ENCODE measurements at places on chromosomes 7 and 10.

- DNase-seq, result peak; percentile 52
Measured at GRCh38 chr7:95476904-95477594, 8.7 kb upstream of the ASB4 start.

DNA sequence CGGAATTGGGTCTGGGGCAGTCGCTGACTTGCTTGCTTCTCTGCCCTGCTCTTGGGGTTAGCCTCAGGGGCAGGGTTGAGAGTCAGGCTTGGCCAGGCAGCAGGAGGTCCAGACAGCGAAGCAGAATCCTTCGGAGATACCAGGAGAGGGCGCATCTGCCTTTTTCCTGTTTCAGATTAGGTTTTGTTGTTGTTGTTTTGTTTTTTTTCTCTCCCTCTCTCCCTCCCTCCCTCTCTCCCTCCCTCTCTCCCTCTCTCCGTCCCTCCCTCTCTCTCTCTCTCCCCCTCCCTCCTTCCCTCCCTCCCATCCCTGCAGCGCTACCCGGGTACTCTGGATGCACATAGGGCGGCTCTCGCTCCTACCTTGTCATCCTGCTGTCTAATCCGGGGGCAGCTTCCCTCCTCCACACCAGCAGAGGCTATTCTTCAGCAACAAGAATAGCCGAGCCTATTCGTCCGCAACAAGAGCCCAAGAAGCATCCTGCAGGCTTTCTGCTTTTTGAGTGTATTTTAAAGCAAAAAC, 758 bp upstream of the OPTN start:
- peak; percentile 60 for DNase-seq

DNA sequence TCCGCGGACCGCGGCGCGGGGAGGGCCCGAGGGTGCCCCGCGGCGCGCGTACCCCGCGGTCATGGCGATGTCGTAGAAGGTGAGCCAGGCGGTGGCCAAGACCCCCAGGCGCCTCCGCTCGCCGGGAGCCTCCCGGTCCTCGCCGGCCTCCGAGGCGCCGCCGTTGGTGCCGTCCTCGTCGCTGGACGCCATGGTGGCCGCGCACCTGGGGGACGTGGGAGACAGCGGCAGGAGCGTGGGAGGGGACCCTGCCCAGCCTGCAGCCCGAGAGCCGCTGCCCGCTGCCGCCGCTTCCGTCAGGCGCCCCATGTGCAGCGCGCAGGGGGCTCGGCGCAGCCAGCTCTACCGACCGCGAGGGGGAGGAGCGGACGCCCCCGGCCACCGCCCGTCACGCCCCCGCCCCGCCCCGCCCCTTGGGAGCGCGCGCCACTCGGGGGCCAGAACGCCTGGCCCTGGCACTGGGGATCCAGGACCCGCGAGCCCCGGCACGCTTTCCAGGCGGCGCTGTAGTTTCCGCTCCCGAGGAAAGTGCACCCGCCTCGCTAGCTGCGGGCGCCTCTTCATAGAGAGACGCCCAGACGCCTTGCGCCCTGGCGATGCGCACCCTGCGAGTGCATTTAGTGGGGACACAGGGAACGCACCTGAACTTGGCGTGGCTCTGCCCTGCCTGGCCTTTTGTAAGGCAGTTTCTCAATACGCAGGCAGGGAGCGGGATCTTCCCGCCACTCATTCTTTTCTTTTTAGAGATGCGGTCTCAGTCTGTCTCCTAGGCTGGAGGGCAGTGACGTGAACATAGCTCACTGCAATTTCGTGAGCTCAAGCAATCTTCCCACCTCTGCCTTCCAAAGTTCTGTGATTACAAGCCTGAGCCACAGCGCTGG, at the start of gene HACD1:
TSS of gene HACD1 (minus strand) at position 344 of the 881 bp plus-strand sequence. CDS start at position 309, 35 bp downstream.
- DNase-seq, result peak; percentile 70

GRCh38 chr10:52541006-52541473, 227.0 kb downstream of the DKK1 start:
- no peak for DNase-seq

DNA sequence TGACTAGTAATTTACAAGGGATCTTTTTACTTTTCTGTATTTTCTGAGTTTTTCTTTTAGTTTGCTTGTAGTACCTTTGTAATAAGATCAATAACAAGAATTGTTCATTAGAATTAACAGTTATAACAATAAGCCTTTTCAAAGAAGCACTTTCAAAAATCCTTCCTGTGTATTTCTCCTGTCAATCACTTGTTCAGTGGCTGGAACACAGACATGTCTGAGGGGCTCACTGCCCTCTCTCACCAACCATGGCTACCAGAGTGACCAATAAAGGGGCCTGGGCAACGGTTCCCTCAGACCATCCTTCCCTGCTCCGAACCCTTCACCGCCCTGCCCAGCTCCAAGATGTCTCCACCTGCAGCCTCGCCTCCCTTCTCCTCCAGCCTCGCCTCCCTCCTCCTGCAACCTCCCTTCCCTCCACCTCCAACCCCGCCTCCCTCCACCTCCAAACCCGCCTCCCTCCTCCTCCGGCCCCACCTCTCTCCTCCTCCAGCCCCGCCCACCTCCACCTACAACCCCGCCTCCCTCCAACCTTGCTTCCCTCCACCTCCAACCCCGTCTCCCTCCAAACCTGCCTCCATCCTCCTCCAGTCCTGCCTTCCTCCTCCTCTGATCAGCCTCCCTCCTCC, 353.4 kb downstream of the TNS3 start:
- peak; percentile 26 for DNase-seq
